NCI-H2081 treated with DMSO at 0.1 percent for 48 hours (cell line): ENCODE measurements at places on chromosomes 7 and 10.

GRCh38 chr7:133674079-133674763 is 421.3 kb downstream of the EXOC4 start:
- peak; percentile 86 for DNase-seq

DNA sequence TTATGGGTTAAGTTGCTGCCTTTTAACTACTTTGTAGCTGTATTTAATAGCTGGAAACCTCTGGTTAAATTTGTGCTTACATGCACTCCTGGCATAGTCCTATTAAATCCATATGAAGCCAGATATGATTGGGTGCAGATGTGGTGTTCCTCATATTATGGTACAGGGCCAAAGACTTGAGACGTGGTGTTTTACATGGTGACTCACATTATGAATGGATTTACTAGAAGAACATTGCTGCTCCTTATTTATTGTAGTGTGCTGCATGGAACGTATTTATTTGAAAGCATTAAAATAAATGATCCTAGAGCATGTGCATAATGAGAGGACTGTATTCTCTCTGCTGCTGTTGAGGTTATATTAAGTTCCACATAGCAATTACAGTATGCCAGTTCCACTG is 224.1 kb downstream of the SLC25A13 start:
- DNase-seq: no peak

GRCh38 chr7:29384277-29384676 is 179.4 kb upstream of the PRR15 start:
- DNase-seq: no peak

DNA sequence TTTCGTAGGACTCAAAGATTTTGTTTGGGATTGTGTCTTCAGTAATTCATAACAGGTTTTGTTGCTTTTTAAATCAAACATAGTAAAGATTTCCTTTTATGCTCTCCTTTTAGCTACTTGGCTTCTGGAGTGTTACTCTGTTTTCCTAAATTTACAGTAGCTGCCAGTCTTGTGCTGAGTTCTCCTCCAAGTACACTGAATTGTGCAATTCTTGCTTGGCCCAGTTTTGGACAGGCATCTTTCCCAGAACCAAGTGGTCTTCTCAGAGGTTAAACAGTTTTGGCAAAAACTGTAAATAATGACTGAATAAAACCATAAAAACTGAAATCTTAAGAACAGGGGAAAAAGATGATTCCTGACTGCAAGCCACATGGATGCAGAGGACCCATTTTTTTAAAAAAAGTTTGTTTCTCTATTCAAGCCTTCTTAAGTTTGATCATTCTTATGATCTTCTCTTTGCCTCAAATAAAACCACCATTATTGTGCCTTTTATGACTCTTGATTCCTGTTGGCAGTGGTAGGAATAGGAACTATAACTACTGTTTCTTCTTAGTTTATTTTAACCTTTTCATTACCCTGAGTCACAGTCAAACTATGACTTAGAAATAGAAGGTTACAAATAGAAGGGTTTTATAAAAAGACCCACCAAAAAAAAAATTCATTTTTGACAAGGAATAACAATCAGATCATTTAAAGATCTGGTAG is 88.0 kb downstream of the MDFIC start:
- DNase-seq: no peak

DNA sequence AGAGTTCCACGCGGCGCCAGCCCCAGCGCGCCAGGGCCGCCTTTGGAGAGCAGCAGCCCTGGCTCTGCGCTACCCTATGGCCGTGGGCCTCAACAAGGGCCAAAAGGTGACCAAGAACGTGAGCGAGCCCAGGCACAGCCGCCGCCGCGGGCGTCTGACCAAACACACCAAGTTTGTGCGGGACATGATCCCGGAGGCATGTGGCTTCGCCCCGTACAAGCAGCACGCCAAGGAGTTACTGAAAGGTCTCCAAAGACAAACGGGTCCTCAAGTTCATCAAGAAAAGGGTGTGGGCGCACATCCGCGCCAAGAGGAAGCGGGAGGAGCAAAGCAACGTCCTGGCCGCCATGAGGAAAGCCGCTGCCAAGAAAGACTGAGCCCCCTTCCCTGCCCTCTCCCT is 144.1 kb downstream of the SRPK2 start:
- DNase-seq: no peak

DNA sequence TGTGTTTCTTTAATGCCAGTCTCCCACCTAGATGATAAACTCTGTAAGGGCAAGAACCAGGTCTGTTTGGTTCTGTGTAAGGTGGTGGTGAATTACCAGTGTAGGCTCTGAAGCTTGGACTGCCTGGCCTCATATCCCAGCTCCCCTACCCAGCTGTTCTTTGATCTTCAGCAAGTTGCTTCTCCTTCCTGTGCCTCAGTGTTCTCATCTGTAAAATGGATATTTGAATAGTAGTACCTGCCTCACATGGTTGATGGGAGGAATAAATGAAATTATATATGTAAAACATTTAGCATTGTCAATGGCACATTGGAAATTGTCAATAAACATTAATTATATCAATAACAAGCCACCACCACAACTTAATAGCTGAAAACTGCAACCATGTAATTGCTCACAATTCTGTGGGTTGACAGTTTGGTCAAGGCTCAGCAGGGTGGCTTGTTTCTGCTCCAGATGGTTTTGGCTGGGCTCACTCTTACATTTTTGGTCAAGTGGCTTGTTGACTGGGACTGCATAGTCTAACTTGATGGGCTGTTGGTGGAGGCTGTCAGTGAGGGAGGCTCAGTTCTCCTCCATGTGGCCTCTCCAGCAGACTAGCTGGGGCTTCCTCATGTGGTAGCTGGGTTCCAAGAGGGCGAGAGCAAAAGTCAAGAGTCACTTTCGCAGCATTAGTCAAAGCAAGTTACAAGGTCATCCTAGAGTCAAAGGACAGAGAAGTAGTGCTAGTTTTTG is 84.5 kb upstream of the DUSP5 start:
- DNase-seq: no peak

- no peak for DNase-seq
These were observed 41.1 kb downstream of the STK32C start for GRCh38 chr10:132266594-132267161.

DNA sequence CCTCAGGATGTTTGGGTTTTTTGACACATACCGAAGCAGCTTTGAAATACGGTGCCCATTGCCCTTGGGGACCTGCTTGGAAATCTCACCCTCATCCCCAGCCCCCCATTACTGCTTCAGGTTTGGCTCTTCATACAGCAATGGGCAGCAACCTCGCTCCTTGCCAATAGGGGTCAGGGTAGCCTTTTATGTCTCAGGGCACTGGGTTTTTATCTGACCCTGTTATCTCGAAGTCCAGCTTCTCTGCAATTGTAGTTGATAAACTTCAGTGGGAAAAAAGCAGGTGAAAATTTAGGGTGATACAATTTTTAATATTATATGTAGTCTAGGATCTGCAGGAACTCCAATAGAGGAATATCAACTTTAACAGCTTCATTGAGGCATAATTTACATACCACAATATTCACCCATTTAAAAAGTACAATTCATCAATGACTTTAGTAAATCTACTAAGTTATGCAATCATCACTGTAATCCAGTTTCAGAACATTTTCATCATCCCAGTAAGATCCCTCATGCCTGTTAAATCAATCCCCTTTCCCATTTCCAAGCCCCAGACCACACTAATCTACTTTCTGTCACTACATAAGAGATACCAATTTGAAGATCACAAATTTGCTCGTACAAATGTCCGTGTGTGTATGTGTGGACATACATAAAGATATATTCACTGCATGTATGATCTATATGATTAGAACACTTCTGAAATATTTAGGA is 386.2 kb downstream of the KCNMA1 start:
- no peak for DNase-seq

- DNase-seq: no peak
These were observed 870.5 kb downstream of the LRMDA start for GRCh38 chr10:76301950-76302349.

DNA sequence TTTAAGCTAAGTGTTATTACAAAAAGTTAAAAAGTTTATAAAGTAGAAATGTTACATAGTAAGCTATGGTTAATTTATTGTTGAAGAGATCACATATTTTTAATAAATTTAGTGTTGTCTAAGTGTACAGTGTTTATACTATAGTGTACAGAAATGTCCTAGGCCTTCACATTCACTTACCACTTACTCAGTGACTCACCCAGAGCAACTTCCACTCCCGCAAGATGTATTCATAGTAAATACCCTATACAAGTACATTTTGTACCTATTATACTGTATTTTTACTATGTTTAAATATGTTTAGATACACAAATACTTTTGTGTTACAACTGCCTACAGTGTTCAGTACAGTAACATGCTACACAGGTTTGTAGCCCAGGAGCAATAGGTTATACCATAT is 69.2 kb downstream of the DNAJC1 start:
- DNase-seq: no peak

GRCh38 chr7:38907066-38907465 is 1.9 kb downstream of the VPS41 start:
- no peak for DNase-seq

DNA sequence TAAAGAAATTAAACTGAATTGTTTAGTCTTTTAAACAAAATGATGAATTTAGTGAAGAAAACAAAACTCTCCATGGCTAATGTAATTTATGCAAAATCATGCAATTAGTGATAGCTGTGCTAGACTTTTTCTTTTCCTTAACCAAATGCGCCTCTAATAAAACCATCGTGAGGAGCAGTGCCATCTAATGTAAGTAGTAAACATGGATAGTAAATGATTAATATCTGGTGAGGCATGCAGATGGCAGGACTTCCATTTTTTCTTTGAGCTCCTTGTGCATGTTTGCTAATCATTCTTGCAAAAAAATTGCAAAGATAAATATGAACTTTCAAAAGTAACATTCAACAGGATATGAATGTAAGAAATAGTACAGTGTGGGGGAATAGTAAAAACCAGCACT is 2.3 kb downstream of the INSYN2A start:
- no peak for DNase-seq

GRCh38 chr10:65172249-65172648 is 1651.0 kb downstream of the REEP3 start:
- DNase-seq: no peak

GRCh38 chr7:139393621-139394211 is 34.0 kb downstream of the LUC7L2 start:
- no peak for DNase-seq

DNA sequence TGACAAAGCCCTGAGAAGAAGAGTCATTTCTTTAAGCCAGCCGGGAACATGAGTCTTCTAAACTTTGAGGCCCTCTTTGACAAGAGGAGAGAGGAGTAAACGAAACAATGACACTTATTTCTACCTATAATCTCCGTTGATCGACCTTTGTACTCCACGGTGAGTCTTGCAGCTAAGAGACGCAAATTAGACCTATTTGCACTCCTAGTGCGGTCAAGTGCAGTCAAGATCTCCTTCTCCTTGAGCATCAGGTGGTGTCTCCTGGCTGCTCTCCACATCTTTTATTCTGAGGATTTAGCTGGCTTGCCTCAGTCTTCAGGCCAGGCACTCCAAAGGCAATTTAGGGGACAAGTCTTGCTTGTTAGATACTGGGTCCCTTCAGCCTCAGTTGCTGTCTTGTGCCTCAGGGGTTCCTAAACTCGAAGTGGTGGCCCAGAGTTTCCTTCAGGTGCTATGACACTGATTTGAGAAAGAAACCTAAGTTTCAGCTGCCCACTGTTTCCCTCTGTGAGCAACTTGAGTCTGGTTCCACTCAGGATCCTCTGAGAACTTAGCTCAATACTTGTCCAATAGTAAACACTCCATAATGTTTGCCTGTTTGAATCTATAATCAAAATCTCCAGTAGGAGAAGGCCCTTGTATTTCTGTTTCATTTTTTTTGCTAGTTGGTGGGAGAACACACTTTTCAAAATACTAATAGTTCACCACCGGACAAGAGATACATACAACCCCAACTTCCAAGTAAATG is 312.9 kb downstream of the RNLS start:
- no peak for DNase-seq

GRCh38 chr10:105596749-105597148 is 955.7 kb downstream of the SORCS3 start:
- DNase-seq: no peak

DNA sequence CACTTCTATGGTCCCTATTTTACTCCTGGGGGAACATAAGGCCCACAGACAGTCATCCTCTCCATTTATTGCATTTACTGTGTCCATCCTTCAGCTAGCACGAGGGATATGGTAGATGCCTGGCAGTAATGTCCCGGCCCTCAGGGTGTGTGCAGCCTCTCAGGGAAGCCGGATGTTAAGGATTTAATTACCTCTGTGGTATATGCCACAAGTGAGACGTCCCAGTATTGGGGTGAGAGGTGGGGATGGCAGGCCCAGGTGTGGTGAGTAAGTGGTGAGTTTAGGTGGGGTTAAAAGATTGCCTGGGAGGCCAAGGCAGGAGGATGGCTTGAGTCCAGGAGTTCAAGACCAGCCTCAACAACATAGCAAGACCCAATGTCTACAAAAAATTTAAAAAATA is 144.9 kb downstream of the SH3PXD2A start:
- DNase-seq: no peak

DNA sequence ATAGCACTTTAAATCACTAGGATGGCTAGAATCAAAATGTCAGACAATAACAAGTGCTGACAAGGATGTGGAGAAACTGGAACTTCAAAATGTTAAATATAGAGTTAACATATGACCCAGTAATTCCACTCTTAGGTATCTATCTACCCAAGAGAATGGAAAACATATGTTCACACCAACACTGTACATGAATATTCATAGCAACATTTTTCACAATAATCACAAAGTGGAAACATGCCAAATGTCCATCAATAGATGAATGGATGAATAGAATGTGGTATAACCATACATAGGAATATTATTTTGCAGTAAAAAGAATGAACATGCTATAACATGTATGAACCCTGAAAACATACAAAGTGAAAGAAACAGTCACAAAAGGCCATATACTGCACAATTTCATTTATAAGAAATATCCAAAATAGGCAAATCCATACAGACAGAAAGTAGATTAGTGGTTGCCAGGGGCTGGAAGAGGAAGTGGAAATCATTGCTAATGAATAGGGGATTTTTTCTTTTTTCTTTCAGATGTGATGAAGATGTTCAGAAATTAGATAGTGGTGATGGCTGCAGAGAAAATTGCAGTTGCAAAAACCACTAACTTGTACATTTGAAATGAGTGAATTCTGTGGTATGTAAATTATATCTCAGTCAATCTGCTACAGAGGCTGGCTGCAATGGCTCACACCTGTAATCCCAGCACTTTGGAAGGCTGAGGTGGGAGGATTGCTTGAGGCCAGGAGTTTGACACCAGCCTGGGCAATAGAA is 93.0 kb downstream of the CPVL start:
- DNase-seq: no peak

DNA sequence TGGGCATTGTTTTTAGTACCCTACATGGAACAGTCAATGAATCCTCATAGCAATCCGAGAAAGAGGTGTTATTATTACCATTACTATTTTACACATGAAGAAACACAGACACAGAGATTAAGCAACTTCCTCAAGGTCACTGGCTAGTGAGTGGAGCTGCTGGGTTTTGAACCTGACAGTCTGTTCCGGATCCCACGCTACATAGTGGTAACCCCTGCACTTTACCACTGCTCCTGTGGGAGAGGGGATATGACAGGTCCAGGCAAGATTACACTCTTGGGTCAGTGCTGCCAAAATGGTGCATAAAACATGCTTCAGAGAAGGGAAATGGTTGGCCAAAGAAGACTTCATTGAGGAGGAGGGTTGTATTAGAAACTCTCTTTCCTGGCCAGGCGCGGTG is 185.7 kb downstream of the XPNPEP1 start:
- DNase-seq: no peak

- DNase-seq: no peak
These were observed 20.0 kb upstream of the LIMK1 start for GRCh38 chr7:74063646-74064045.
